ENCODE measurements at places on chromosomes 2 and 18.

- DNase-seq: no peak
These were observed 7.1 kb downstream of the MFSD6 start for GRCh38 chr2:190415251-190415650.

GRCh38 chr2:75186821-75187220 lies 12.5 kb downstream of the TACR1 start:
- no peak for DNase-seq

DNA sequence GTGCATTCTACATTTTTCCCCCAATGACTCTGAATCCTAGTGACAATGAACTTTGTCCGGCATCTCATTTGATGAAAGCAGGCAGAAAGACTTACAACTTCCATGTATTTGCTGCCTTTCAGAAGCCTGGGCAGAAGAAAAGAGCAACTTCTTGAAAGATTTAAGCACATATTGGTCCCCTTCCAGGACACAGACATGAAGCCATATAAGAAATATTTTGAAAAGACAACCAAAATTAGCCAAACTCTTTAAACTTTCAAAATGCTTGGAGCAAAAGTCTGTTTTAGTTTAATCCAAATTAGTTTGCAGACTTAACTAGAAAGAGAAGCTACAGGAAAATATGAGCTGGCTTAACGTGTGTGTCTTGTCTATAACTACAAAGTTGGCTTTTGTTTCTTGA lies 492.5 kb downstream of the NR4A2 start:
- DNase-seq: no peak

DNA sequence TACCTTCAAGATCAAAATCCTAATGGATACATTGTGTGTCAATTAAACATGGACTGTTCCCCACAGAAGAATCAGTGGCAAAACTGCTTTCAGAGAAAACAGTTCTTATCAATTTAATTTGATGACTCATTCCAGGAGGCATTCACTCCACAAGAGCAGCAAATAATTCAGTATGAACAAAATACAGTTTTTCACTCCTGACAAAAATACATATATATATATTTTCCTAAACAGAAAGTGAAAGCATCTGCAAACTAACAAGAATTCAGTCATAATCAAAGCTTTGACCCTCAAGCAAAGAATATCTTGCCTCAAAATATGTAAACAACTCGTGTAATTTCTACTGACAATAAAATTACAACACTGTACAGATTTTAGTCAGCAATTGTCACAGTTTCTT lies 685.1 kb upstream of the SLC8A1 start:
- DNase-seq: no peak

- DNase-seq: no peak
These were observed 119.2 kb downstream of the ANKRD44 start for GRCh38 chr2:197191177-197191939.

DNA sequence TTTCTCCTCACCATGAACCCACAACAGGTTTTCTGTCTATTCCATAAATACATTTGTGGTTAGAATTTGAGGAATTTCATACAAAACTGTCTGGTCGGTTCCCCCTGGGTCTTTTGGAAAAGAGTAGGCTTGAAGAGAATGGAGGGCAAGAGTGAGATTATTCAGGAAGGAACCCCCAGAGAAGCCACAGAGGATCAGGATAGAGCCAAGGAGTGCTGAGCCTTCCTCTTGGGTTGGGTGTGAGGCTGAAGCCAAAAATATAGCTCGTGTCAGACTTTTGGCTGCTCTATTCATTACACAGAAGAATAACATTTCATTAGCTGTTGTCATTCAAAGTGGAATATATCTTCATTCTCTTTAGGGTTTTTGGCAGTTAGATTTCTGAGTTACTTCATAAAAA lies 45.9 kb upstream of the YES1 start:
- DNase-seq: no peak

DNA sequence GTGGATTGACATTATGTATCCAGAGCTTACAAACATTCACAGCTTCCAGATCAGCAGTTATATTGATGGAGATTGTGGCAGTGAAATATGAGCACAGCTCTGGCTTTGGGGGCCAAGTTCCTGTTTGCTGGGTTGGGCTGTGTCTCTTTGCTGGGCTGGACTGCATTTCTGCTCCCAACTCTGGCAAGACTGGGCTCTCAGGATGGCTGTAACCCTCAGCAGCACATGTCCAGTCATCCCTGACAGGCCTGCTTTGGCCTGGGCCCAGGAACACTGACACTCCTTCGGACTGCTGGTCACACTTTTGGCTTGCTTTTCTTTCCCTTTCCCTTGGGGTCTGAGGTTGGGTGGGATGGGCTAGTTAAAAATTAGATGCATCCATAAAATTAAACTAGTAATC lies 17.9 kb upstream of the VPS4B start:
- no peak for DNase-seq

DNA sequence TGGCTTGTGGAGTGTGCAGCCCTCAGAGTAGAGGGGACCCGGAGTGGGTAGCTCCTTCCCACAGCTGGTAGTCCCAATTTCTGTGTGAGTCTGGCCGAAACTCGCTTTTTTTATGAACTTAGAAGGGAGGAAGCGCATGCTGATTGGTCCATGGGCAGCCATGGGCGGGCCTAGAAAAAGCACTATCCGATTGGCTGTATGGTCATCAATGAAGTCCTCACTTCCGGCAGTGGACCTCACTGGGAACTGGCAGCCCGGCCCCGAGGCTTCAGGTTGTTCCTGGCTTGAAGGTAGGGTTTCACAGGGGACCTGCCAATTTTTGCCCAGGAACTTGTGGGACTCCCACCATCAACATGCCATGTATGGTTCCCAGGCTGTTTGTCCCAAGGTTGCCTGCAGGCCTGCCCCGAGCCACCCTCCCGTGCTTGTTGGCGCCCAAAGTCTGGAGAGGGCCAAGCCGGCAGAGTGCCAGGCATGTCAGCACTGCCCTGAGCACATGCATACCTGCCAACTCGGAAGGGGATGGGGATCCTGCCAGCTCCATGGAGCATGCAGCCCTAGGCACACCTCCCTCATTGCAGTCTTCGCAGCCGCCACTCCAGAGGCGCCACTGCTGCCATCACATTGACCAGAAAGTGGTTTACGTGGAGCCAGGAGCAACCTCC lies 98.5 kb downstream of the ATP9B start:
- no peak for DNase-seq

- no peak for DNase-seq
These were observed 195.6 kb downstream of the AGAP1 start for GRCh38 chr2:235689427-235689853.

GRCh38 chr2:175560521-175561169 lies 379.1 kb upstream of the ATP5MC3 start:
- DNase-seq: no peak

DNA sequence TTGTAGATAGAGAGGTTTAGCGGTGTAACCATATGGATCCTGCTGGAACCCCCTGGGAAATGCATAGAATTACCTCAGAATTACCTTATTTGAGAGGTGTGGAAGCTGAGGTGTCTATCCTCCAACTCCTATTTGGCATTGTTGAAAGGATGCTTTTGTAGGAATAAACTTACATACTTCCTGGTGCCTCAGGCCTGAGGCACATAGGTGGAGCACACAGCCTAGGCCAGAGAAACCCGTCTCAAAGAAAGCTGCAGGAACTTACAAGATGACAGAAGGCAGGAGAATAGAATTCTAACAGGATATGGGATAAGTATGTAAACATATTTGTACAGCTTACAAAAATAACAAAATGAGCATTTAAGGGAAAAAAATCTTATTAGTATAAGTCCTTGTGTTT lies 1507.2 kb upstream of the ZEB2 start:
- no peak for DNase-seq

DNA sequence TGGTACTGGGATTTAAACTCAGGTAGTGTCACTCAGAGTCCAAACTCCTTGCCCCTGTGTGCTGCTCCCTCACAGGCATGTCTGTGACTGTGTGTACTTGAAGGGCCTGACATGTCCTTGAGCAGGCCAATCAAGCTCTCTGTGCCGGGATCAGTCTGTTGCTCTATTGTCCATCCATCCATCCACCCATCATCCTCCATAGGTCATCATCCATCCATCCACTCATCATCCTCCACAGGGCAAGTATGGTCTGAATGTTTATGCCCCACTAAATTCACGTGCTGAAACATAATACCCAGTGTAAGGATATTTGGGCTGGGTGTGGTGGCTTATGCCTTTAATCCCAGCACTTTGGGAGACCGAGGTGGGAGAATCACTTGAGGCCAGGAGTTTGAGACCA lies 24.5 kb upstream of the NEB start:
- DNase-seq: no peak

DNA sequence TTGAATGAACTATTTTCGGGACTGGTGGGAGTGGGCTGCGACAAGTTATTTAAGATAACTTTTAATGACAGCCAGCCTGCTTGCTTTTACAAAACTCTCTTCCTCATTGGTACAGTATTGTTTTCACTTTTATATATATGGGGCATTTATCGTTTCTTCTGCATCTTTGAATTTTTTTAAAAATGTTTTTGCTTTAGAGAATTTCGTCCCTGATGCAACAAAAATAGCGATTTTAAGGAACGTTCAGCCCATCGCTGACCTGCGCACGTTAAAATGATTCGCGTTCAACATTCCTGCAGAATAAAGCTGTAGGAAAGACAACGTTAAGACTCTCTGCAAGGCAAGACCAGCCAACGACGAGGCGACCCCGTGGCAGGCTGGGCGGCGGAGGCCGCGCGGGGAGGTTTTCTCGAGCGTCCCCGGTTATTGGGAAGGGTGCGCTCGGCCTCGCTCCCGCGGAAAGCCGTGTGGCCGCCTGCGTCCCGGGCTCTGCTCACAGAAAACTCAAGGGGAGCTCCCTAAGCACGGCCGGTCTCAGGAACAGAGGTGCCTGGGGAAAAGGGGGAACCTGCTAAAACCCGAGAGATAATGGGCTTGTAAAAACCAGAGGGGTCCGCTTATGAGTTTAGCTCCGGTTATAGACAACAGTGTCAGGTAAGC lies 3.0 kb downstream of the PAX8 start:
- DNase-seq: no peak

GRCh38 chr2:28835781-28836180 lies 25.1 kb downstream of the SPDYA start:
- no peak for DNase-seq

DNA sequence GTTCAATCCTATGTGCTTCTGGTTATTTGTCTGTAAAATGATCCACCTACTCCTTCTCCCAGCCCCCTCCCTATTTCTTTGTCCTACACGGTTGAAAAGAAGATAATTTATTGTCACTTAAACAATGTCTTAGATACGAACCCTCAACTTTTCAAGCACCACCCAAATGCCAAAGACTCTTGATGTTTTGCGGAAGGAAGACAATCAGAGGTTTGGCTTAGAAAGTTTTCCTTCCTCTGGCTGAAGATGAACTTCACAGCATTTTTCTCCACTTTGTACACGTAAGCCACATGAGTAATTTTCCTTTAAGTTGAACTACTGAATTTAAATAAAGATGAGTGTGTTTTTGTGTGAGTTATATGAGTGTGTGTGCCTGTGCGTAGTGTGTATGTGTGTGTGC lies 25.5 kb upstream of the SLC8A1 start:
- no peak for DNase-seq

GRCh38 chr2:29035016-29035745 lies 39.1 kb downstream of the PCARE start:
- DNase-seq: no peak

DNA sequence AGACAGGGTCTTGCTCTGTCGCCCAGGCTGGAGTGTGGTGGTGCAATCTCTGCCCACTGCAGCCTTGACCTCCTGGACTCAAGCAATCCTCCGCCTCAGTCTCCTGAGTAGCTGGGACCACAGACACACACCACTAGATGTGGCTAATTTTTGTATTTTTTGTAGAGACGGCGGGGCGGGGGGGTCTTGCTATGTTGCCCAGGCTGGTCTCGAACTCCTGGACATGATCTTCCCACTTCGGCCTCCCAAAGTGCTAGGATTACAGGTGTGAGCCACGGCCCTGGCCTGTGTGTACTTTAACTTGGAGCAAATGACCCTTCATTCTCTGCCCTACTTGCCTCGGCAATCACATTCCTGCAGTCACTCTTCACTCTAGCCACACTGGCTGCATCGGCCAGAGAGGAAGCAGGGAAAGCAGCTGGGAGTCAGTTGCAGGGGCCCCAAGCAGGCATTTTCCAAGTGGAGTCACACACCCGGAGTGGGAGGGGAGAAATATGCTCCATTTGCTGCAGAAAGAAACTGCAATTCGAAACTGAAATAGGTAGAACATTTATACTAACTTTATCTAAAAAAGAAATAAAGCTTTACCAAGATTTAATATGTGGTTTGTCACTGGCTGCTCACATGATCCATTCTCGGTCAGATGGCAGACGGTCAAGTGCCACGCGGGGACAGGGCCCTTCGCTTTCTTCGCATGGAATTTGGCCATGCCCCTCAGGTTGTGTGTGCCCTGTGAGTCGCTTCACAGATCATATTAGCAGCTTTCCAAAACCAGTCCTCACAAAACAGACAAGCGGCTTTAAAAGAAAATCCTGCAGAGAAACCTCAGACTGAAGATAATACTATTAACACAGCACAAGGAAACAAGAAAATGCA lies 37.1 kb downstream of the FAM161A start:
- no peak for DNase-seq

DNA sequence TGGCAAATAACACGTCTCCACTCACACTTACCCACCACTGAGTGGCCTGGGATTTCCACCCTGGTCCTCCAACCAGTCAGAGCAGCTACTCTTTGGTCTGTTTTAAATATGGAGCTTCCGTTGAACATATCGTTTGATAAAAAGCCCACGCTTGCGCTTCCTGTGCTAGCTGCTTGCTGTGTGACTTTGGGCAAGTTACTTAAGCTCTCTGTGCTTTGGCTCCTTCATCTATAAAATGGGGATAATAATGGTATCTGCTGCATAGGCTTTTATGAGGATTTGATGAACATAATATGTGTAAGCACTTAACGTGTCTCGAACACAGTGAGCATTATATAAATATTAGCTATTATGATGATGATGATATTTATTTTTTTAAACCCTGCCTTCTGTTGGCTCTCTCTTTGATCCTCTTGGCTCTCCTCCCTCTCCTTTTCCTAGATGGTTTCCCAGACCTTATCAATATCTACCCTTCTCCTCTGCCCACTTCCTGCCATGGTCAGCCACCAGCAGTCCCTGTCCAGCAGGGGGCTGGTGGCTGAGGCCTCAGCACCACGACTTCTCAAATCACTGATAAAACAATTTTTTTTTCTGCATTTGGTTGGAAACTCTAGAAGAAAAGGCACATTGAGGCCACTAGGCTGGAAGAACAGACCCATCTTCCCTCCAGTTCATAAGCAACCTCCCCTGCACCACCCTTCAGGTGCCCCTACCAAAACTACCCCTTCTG lies 191.9 kb downstream of the LOXHD1 start:
- DNase-seq: no peak

GRCh38 chr2:98649135-98649991 lies 41.0 kb downstream of the UNC50 start:
- DNase-seq: peak; percentile 76

GRCh38 chr18:12837747-12838146 lies 46.3 kb downstream of the PTPN2 start:
- DNase-seq: no peak

DNA sequence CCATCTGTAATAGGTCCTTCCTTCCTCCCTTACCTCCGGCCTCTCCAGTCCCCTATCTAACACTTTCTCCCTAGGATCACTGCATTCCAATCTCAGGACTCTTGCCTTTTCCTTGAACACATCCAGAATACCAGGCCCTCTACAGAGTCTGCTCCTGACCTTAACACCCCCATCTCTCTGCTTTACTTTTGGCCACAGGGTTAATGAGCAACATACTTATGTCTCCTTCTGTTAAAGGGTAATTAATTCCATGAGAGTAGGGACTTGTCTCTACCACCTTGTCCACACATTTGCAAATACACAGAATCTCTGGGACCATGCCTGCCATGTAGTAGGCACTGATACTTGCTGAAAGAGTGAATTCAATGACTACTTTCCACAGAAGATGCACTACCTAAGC lies 94.9 kb downstream of the COBLL1 start:
- no peak for DNase-seq

Measured in stimulated activated CD4-positive, alpha-beta T cell treated with anti-CD3 and anti-CD28 coated beads, TNF-alpha, amount 100 ng/mL, for 24 hours (primary cell).